Stomach (tissue), 19 donors: ENCODE measurements at places on chromosomes 1 and 21. TPM values are rescaled to one million over a fixed set of nuclear protein-coding genes. Genes with fewer than 3 reads are reported as not detected.

The LORICRIN gene
- not detected for total RNA-seq

The LRRC53 gene
- total RNA-seq = not detected

The SLC26A9 gene
- 34.3 TPM for total RNA-seq

The MEGF6 gene
- total RNA-seq = 14.3 TPM

DNA sequence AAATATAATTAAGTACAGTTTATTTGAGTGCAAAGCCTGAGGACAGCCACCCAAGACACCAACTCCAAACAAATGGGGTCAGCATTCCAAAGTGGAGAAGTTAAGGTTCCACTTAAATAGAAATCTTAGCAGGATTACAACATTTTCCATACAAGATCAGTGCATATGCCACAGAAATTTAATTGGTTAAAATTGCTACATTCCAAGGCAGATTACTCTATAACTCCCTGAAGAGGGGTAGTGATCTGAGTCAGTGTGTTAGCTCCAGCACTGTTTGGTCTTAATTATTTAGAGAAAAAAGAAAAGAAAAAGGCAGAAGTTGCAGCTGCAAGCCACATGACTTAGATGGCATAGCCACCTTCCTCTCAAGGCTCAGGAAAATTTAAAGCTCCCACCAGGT, 297.5 kb downstream of the HHIPL2 start:
- H3K4me3 ChIP-seq = no peak overlapping the region
- DNase-seq = no peak
- no peak overlapping the region for H3K27ac ChIP-seq
- H3K27me3 ChIP-seq = no peaks in the 10 kb centered on the region

DNA sequence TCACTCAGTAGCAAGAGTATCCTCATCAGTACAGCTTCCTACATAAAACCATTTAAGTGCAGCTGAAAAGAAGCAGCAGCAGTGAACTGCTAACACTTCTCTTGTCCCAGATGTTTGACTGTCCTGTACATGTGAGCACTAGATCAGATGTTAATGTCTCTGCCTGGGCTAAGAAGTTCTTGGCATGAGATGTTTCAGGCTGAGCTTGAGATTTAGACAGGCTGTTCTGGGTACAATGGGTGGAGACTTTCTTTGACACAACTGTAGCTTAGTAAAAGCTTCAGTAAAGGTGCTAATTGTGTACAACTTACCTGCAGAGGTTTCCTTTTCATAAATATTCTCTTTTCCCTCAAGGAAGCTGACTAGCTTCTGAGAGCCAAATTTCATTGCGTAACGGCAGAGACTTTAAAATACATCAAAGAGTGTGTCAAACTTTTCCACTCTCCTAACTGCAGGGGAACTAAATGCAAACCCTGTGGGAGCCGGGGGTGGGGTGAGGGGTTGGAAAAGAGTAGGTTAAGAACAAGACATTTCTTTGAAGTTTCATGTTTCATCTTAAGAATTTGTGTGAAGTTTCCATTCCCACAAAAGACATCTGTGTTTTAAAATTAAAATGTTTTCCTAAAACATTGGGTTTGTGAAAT, 82.1 kb upstream of the CCDC190 start:
- no peaks in the 10 kb centered on the region for H3K36me3 ChIP-seq
- no peak for DNase-seq
- no peak overlapping the region for H3K4me3 ChIP-seq
- H3K27me3 ChIP-seq = no peaks in the 10 kb centered on the region

GRCh38 chr1:170886460-170886859, 48.9 kb upstream of the MROH9 start:
- H3K4me1 ChIP-seq = no peaks in the 10 kb centered on the region
- H3K27ac ChIP-seq = no peak overlapping the region
- H3K36me3 ChIP-seq = no peaks in the 10 kb centered on the region
- no peak for DNase-seq
- H3K27me3 ChIP-seq = no peaks in the 10 kb centered on the region

DNA sequence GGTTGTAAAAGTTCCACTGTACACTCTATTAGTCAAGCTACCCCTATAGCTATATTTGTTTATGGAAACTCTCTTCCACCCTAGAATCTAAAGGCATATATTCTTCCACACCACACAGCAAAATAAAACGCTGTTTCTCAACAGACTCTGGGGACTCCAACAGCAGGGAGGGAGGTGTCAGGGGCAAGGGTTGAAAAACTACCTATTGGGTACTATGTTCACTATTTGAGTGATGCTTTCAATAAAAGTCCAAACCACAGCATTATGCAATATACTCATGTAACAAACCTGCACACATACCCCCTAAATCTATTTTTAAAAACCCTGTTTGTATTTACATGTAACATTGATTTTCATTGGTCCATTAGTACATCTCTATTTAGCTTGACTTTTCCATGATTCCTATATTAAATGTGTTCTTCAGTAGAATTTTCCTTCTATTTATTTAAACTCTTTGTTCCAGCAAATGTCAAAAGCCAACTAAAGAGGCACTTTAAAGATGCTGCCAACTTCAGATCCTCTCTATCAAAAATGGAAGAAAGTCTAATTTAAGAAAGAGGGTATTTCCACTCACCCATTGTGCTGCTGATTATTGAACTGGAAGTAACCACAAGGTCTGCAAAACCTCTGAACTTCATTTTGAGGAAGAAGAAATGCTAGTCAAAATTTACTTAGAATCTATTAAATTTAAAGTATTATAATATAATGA, 26.2 kb downstream of the RGS7 start:
- H3K36me3 ChIP-seq = no peaks in the 10 kb centered on the region
- H3K27ac ChIP-seq = no peak overlapping the region
- DNase-seq = no peak
- no peak overlapping the region for H3K4me3 ChIP-seq
- no peaks in the 10 kb centered on the region for H3K4me1 ChIP-seq
